Cardiac septum (tissue), 1 donor: ENCODE measurements at places on chromosomes 13 and 19. TPM values are rescaled to one million over a fixed set of nuclear protein-coding genes. Genes with fewer than 3 reads are reported as not detected.

- no peak for DNase-seq
Observed at GRCh38 chr19:11096210-11096841, 7.1 kb downstream of the LDLR start.

GRCh38 chr13:51607165-51607564 lies 22.9 kb downstream of the WDFY2 start:
- DNase-seq = no peak

GRCh38 chr13:27251166-27252091 lies at the start of gene RPL21:
Gene RPL21, plus strand, starts transcription at chr13:27251558. Its CDS starts 2,219 bp downstream, at chr13:27253777.
- DNase-seq = peak; percentile 97

DNA sequence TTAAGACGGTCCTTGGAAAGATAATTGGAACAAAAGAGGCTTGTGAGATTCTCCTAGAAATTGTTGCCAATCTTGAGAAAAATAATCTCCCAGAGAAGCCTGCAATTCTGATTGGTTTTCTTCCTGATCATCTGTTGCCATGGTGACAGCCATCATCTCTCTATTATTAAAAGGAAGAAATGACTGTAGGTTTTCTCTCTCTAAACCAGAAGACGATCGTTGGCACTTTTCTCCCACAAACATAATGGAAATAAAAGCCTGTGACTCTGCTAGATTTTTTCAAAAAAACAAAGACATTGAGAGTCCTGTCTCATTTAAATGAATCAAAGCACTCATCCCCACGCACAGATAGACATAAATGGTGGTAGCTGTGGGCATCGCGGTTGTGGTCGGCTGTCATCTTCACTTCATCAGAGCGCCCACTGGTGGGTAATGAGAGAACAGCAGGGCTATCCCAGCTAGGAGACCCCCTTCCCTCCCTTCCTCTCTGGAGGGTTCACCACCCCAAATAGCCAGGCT lies 21.7 kb upstream of the CALM3 start:
- DNase-seq = no peak

- no peak for DNase-seq
Observed at GRCh38 chr19:38561658-38562057, 56.1 kb downstream of the MAP4K1 start.

DNA sequence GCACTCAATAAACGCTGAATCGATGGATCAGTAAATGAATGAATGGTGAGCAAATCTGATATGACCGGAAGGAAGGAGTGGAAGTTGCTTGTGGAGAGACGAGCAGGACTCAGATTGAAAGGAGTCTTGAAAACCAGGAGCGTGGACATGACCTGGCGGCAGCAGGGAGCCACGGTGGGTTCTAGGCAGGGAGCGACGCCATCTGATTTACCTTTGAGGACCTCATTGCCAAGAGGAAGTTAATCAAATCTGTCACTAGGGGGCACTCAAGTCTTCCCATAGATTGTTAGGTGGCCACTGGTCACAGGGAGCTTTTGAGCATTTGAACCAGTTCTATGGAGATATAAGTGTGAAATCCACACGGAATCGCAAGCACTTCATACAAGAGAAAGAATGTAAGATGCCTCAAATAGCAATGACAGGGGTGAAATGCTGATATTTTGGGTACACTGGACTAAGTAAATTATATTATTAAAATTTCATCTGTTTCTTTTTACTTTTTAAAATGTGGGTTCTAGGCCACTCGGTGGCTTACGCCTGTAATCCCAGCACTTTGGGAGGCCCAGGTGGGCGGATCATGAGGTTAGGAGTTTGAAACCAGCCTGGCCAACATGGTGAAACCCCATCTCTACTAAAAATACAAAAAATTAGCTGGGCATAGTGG lies 9.2 kb upstream of the FBN3 start:
- no peak for DNase-seq

DNA sequence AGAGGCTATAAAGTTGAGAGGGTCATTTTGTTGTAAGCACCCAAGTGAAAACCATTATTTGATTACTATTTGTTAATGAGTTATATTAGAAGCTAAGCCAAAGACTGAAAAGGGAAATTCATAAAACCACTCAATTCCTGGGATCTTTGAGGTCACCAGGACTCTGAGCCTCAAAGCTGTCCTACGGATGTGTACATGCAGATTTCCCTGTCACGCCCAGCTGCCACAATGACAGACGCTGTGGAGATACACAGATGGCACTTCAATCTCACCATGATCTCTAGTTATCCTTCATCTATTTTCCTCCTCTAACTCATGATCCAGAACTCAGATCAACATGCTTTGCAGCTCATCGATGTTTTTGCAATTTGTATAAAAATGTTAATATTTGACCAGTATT lies 403.5 kb upstream of the MIR17HG start:
- no peak for DNase-seq

Gene EID2B
- total RNA-seq = 2.8 TPM

Gene RAB3A
- total RNA-seq = 21.7 TPM

Gene SGCG
- total RNA-seq = 81.7 TPM

Gene CTXN1
- 0.24 TPM for total RNA-seq
